ENCODE measurements at places on chromosomes 3 and 15.

- H3K27ac ChIP-seq = no peak overlapping the region
- H3K27me3 ChIP-seq = no peaks in the 10 kb centered on the region
- no peaks in the 10 kb centered on the region for H3K36me3 ChIP-seq
- H3K4me1 ChIP-seq = no peaks in the 10 kb centered on the region
- DNase-seq = no peak
Measured at GRCh38 chr3:107206141-107206540, 171.1 kb upstream of the CCDC54 start.

- H3K36me3 ChIP-seq = peaks cover 16% of the 10 kb centered on the region
- H3K27ac ChIP-seq = peak overlapping the region; percentile 65
- H3K27me3 ChIP-seq = no peaks in the 10 kb centered on the region
- peaks cover 84% of the 10 kb centered on the region for H3K4me1 ChIP-seq
Measured at GRCh38 chr3:31908391-31909097, 72.5 kb downstream of the OSBPL10 start.

GRCh38 chr3:34957677-34958076 is 681.6 kb upstream of the ARPP21 start:
- no peaks in the 10 kb centered on the region for H3K36me3 ChIP-seq
- H3K27me3 ChIP-seq = no peaks in the 10 kb centered on the region
- H3K4me1 ChIP-seq = no peaks in the 10 kb centered on the region
- H3K27ac ChIP-seq = no peak overlapping the region
- no peak for DNase-seq

DNA sequence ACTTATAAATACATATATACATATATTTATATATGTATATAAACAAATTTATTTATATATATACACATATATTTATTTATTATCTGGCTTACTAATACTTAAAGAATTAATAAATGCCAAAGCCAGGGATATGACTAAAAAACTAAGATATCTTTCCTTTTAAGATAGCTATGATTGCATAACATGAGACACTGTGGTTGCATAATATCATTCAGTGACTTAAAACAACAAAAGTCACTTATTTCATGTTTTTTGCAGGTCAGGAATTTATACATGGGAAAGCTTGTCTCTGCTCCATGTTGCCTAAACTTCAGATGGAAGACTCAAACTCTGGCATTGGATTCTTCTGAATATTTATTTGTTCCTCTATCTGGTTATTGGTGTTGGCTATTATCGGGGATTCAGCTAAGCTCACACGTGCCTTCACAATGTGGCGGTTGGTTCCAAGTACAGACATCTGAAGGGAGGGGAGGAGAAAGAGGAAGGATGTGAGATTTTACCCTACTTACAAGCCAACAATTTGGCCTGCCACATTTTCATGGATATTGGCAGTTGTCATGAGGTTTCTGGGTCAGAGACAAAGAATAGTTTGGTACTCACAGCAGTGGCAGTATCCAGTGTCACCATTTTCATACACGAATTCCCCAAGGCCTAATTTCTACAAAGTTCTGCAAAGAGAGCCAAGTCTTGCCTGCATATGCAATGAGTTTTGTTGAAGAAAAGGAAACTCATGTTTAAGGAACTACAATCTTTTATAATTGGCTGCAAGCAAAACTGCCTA is 381.6 kb downstream of the EPHA3 start:
- H3K27ac ChIP-seq = no peak overlapping the region
- DNase-seq = no peak
- H3K36me3 ChIP-seq = no peaks in the 10 kb centered on the region
- H3K4me1 ChIP-seq = no peaks in the 10 kb centered on the region
- no peak overlapping the region for H3K4me3 ChIP-seq

GRCh38 chr15:61050844-61051568 is 178.1 kb downstream of the RORA start:
- H3K27me3 ChIP-seq = peaks cover 10% of the 10 kb centered on the region
- H3K4me1 ChIP-seq = no peaks in the 10 kb centered on the region
- H3K27ac ChIP-seq = no peak overlapping the region
- no peak overlapping the region for H3K4me3 ChIP-seq
- H3K36me3 ChIP-seq = no peaks in the 10 kb centered on the region

DNA sequence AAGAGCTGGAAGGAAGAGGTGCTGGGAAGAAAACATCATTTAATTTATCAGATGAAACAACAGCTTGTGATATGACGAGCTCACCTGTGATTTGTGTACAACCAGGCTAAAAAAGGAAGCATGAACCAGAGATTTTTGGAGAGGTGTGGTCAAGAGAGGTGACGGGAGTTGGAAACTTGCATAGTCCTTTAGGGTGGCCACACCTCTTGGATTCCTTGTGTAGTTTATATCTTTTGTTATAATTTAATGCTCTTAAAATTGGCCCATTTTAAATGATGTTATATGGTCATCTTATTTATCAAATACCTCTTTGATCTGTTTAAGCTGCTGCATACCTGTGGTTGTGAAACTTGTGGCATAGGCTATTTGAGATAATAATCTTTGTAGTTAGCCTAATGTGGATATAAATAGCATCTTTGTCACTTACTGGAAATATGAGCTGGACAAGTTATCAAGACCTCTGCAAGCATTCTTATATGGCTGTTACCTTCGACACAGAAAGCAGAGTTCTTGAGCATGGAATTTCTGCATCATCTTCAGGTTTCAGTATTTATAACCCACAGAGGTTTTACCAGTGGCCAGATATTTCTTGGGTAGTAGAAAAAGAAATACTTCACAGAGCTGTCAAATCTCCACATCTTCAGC is 49.1 kb downstream of the IL1RAP start:
- H3K36me3 ChIP-seq = peaks cover 18% of the 10 kb centered on the region
- no peaks in the 10 kb centered on the region for H3K27me3 ChIP-seq
- H3K4me3 ChIP-seq = no peak overlapping the region
- no peak for DNase-seq

Data from activated B cell treated with CpG ODN at 0.5 μM for 24 hours (primary cell).